ENCODE measurements at places on chromosomes 7 and 10. TPM values are rescaled to one million over a fixed set of nuclear protein-coding genes. Genes with fewer than 3 reads are reported as not detected.
A peak's percentile ranks its signal among the peaks of the same experiment; 100 is the strongest.

Gene OR9A2
- 0.41 TPM for total RNA-seq

Gene SPACDR
- total RNA-seq: not detected

Gene MAGI2
- total RNA-seq: 8.0 TPM

- no peak for DNase-seq
These were observed 3.0 kb downstream of the COL1A2 start for GRCh38 chr7:94397722-94398121.

DNA sequence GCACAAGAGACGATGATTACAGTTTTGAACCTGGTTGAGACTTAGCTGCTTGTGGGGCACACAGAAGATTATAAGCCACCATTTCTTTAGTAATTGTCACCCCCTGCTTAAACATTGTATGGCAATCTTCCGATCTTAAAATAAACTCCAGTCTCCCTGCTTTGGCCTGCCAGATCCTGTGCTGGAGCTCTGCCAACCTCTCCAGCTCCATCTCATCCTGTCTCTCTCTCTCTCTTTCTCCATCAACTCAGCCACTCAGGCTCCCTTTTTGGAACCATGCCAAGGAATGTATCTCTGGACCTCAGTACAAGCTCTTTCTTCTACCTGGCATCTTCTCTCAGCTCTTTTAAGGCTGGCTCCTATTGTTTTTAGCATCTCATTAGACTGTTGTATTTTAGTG is 1053.2 kb downstream of the REEP3 start:
- DNase-seq: peak; percentile 57

Gene EIF3A
- total RNA-seq: 123 TPM

GRCh38 chr7:57438244-57438643 is 11.7 kb upstream of the ZNF716 start:
- no peak for DNase-seq

DNA sequence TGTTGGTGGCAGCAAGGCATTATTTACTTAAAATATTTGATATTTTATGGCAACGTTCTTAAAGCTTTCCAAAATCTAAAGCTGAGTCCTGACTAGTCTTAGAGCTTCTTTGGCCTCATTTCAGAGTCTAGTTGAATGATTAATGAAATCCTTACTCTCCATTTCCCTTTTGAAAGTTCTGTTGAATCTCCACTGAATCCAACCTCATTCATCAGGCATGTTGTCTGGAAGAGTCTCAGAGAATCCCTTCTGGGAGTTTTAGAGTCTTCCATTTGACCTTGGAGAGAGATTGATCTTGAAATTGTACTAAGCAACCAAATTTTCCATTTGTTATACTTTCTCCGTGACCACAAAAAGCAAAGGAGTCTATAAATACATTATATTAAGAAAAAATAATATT is 198.5 kb upstream of the TMEM196 start:
- no peak for DNase-seq
